NB4 (cell line): ENCODE measurements at places on chromosomes 7 and 10.

- no peak for DNase-seq
Measured at GRCh38 chr7:134959810-134960209, 26.5 kb upstream of the AGBL3 start.

GRCh38 chr7:128233471-128233870 is 7.6 kb upstream of the LEP start:
- DNase-seq = no peak

- no peak for DNase-seq
Measured at GRCh38 chr10:103739039-103739764, 116.2 kb downstream of the SH3PXD2A start.

DNA sequence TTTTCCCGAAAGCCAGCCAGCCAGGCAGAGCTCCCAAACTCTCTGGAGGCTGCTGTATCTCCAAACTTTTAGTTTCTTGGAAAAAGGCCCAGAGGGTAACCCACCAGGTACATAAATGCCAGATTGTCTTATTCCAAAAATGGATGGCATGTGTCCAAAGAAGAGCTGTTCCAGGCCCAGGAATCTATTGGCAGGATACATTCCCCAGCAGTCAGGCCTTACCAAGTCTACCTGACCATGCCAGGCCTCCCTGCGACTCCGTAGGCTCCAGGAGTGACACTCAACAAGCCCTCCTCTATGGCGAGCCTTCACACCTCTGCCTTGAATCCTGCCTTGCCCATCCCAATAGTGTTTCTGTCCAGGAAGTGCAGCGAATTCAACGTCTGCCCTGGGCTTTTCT is 95.6 kb downstream of the GRB10 start:
- DNase-seq = no peak

DNA sequence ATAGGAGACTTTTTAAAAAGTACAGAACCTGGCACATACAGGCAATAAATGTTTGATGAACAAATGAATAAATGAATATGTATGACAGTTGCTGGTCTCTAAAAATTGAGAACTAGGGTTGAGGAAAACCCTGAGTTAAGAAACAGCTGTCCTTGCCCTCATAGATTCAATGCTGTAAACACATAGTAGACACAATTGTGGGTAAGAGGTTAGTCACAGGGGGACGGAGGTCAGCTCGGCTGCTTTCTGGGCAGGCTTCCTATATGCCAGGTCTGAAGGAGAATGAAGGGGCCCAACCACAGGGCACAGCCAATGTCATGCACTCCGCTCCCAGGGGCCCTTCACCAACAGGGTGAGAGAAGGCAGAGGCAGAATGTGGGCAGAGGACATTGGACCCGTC is 143.3 kb upstream of the RSU1 start:
- DNase-seq = no peak

DNA sequence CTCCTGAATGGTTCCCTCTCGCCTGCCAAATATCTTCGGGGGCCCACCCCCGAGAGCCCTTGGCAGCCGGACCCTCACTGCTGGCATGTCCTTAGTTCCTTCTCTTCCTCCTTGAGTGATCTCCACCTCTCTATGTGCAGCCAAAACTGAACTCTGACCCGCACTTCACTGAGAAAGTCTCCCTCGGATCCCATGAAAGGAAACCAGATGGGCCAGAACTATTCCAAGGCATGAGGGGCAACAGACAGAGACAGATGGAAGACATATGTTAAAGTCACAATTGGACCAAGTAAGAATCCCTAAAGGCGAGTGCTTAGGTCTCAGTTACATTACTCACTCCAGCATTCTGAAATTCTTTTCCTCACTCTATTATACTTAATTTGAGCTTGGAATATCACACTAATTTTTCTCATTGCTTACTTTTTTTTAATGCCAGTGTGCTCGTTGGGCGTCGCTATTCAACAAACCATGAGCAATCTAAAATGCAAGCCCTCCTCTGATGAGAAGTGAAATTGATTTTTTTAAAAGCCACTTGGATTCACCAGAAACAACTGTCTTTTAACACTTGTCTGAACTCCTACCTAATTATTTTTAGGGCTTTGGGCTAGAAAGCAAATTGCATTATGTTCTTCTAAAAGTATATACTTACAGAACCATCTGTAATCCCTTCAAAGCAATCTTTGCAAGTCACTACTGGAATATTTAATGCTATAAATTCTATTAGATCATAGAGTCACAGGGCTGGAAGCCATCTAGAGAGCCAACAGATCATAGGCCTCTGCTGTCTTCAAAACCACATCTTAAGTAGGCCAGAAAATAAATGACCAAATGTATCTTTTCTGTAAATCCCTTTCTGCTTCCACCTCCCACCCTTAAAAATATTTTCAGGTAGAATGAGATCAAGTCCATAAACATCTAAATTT is 43.3 kb upstream of the EZH2 start:
- DNase-seq = no peak
